ENCODE measurements at places on chromosomes 4 and X. TPM values are rescaled to one million over a fixed set of nuclear protein-coding genes. Genes with fewer than 3 reads are reported as not detected.

The P2RY8 gene
- 0.85 TPM for total RNA-seq

The UGT2B7 gene
- total RNA-seq, result not detected

The THAP9 gene
- 3.4 TPM for total RNA-seq

The DKK2 gene
- total RNA-seq, result 0.38 TPM

The FGF2 gene
- 6.3 TPM for total RNA-seq

The TRPC5OS gene
- total RNA-seq, result not detected

The FAM149A gene
- 0.83 TPM for total RNA-seq

The WNK3 gene
- total RNA-seq, result 1.5 TPM

DNA sequence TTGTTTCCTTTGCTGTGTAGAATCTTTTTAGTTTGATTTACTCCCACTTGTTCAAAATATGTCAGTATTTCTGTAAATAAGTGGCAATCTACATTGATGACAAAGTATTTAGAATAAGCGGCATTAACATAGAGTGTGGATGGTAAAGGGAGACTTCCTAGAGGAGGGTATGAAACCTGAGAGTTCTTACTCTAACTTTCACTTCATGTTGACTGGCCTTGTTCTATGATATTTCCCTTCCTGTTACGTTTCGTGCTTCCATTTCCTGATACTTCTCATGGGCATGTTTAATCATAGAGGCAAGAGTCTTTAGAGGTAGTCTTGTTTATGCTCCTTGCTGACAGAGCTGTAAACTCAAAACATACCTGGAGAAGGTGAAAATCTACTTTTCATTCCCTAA, 408.9 kb downstream of the GLUD2 start:
- no peaks in the 10 kb centered on the region for H3K36me3 ChIP-seq
- no peak overlapping the region for H3K4me3 ChIP-seq
- H3K27ac ChIP-seq, result no peak overlapping the region
- H3K4me1 ChIP-seq, result no peaks in the 10 kb centered on the region
- no peak for DNase-seq

DNA sequence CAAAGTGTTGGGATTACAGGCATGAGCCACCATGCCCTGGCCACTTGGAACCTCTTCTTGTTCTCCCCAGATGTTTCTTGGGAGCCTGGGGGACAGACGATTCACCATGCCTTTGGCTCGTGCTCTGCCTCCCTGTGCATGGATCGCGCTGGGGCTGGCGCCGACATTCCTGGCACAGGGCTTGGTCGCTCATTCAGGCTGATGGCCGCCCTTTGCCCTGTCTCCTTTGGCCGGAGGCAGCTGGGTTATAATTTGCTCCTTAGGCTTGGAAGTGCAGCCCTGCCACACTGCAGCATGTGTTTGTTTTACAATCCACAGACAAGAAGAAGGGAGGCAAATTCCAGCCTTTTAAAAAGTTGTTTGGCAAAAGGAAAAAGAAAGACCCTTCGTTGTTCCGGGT, 115.3 kb downstream of the AASDH start:
- no peaks in the 10 kb centered on the region for H3K4me1 ChIP-seq
- no peak overlapping the region for H3K27ac ChIP-seq
- H3K4me3 ChIP-seq, result no peak overlapping the region
- DNase-seq, result no peak
- no peaks in the 10 kb centered on the region for H3K36me3 ChIP-seq

- no peaks in the 10 kb centered on the region for H3K27me3 ChIP-seq
- H3K4me1 ChIP-seq, result no peaks in the 10 kb centered on the region
- no peak overlapping the region for H3K4me3 ChIP-seq
Measured at GRCh38 chr4:146379744-146380143, 142.0 kb downstream of the SLC10A7 start.

DNA sequence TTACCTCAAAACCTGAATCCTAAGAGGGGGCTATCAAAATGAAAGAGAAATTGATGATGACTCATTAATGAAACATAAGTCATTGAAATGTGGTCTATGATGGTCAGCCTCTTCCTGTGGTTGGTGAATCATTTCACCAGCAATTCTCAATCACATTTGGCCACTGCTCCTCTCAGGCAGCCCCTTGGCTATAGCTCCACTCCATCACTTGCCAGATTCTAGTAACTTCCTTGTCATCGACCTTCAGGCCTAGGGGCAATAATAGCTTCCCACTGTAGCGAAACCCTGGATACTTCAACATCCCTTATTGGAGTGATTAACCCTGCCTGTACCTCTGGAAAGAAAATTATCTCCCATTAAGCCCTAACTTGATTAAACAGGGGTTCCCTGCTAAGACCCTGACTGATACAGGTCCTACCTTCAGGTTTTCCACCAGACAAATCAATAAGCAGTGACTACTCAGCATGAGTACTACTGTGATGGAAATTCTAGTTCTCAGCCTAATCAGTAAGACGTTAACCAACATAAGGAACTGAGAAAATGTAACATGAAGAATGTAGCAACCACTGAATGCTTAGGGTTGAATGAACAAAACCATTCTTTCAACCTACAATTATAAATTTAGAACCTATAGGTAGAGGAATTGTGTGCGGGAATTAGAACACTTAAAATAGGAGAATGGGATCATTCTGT, 30.4 kb downstream of the ADH7 start:
- no peaks in the 10 kb centered on the region for H3K27me3 ChIP-seq
- H3K27ac ChIP-seq, result peak overlapping the region; percentile 75

GRCh38 chr4:183398298-183399125, 45.9 kb upstream of the CDKN2AIP start:
- H3K27ac ChIP-seq, result peak overlapping the region; percentile 53
- peak overlapping the region; percentile 54 for H3K4me3 ChIP-seq
- H3K36me3 ChIP-seq, result no peaks in the 10 kb centered on the region

- no peak for DNase-seq
- no peak overlapping the region for H3K27ac ChIP-seq
- H3K4me1 ChIP-seq, result no peaks in the 10 kb centered on the region
- no peak overlapping the region for H3K4me3 ChIP-seq
- no peaks in the 10 kb centered on the region for H3K36me3 ChIP-seq
- no peaks in the 10 kb centered on the region for H3K27me3 ChIP-seq
Measured at GRCh38 chr4:159290321-159291030, 187.6 kb downstream of the RAPGEF2 start.

- DNase-seq, result no peak
- no peaks in the 10 kb centered on the region for H3K36me3 ChIP-seq
- H3K4me1 ChIP-seq, result peaks cover 19% of the 10 kb centered on the region
- peak overlapping the region; percentile 99 for H3K27ac ChIP-seq
Measured at GRCh38 chr4:145481942-145482208, 222 bp downstream of the SMAD1 start.

DNA sequence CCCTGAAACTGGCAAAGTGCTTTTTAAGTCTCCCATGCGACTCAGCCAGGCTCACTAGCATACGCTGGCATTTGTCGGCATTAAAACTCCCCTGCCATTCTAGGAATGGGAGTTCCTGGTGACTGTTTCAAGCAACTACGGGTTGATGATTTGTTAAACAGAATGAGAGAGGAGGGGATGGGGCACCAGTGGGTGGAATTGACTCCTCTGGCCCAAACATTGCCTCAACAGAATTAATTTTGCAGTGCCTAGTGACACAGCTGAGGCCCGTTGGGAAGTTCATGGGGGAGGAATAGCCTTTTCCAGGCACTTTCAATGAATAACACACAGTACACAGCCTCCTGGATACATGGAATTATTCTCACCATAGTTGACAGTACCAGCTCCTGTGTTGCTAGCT, 30.1 kb downstream of the NEUROG2 start:
- H3K4me3 ChIP-seq, result no peak overlapping the region
- no peak overlapping the region for H3K27ac ChIP-seq
- H3K4me1 ChIP-seq, result no peaks in the 10 kb centered on the region
- no peak for DNase-seq

GRCh38 chrX:40471965-40472648, 108.7 kb upstream of the ATP6AP2 start:
- no peaks in the 10 kb centered on the region for H3K36me3 ChIP-seq
- no peak for DNase-seq
- peaks cover 51% of the 10 kb centered on the region for H3K4me1 ChIP-seq
- H3K27me3 ChIP-seq, result no peaks in the 10 kb centered on the region
- peak overlapping the region; percentile 56 for H3K27ac ChIP-seq

DNA sequence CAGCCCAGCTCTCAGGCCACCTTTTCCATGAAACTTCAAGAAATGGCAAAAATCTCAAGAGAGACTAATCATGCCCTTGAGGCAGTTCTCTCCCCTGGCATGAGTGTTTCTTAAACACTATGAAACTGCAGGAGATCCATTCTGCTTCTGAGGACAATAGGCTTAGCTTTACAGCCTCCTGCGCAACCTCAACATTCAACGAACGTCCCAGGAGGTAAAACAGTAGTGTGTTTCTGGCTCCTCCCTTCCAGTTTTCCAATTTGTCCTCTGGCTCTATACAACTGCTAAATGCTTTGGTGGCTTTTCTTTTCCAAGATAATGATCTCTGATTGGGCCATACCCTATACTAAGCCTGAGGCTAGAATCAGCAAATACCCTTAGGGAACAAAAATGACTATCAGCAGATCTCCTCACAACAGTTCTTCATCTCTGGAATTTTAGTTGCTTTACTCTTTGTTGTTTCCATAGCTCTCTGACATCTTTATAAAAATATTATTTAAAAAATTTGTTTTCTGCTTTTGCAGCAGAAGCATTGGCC, 87.0 kb upstream of the FAT1 start:
- DNase-seq, result no peak
- H3K36me3 ChIP-seq, result no peaks in the 10 kb centered on the region
- H3K4me3 ChIP-seq, result no peak overlapping the region
- H3K27ac ChIP-seq, result no peak overlapping the region
- H3K27me3 ChIP-seq, result no peaks in the 10 kb centered on the region

DNA sequence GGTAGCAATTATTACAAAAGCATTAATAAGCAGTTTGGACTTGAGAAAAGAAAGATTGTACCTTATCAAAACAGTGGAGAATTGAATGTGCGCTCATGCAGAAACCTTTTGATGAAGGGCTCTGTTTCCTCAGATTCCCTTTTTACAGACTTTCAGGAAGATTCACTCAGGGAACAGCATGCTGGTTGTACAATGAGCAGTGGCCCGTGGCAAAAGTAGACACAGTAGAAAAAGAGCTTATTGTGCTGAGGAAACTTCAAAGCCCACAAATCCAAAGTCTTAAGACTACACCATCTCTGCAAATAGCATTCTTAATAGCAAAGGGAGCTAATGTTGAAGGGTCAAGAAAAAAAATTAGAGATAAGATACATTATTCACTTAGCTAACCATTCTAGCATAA, 858.9 kb downstream of the PDHA2 start:
- no peak overlapping the region for H3K4me3 ChIP-seq
- H3K36me3 ChIP-seq, result no peaks in the 10 kb centered on the region
- no peaks in the 10 kb centered on the region for H3K4me1 ChIP-seq
- no peak overlapping the region for H3K27ac ChIP-seq
- DNase-seq, result no peak
- H3K27me3 ChIP-seq, result no peaks in the 10 kb centered on the region

DNA sequence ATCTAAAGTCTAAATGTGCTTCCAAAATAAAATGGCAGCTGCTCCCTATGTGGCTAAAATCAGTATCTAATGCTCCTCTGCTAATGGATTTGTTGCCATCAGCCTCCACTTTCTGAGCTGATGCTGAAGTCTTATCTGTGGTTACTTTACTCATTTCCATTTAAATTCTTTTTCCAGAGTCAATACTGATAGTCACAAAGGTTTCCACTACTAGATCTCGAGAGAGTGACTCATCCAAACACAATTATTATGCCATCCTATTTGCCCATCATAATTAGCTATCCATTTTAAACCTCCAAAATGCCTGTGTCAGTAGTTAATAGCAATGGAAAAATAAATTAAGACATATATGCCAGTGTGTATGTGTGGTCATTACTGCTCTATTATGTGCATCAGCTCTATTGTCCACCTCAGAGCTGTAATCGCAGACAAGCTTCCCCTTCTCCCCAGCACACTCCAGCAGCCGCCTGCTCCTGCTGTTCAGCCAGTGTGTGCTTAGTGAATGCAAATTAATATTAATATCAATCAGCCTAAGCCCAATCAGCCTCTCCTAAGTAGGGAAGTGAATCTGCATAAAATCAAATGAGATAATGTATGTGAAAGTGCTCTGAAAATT, 199.8 kb upstream of the ZIC3 start:
- no peaks in the 10 kb centered on the region for H3K27me3 ChIP-seq
- no peaks in the 10 kb centered on the region for H3K36me3 ChIP-seq
- H3K4me3 ChIP-seq, result no peak overlapping the region
- no peak for DNase-seq
